ENCODE measurements at places on chromosomes 7 and 10.

GRCh38 chr7:50629238-50629901 lies 64.2 kb upstream of the DDC start:
- no peaks in the 10 kb centered on the region for H3K4me1 ChIP-seq
- H3K27me3 ChIP-seq = no peaks in the 10 kb centered on the region
- no peak for DNase-seq
- peaks cover 3% of the 10 kb centered on the region for H3K36me3 ChIP-seq
- no peak overlapping the region for H3K27ac ChIP-seq

GRCh38 chr7:69873512-69873911 lies 275.2 kb downstream of the AUTS2 start:
- no peak for DNase-seq
- no peak overlapping the region for H3K4me3 ChIP-seq
- no peak overlapping the region for H3K27ac ChIP-seq
- H3K27me3 ChIP-seq = no peaks in the 10 kb centered on the region

GRCh38 chr10:117532003-117532385 lies 10.6 kb upstream of the EMX2 start:
- H3K27ac ChIP-seq = no peak overlapping the region
- peaks cover 36% of the 10 kb centered on the region for H3K27me3 ChIP-seq
- H3K4me3 ChIP-seq = no peak overlapping the region
- no peaks in the 10 kb centered on the region for H3K36me3 ChIP-seq
- H3K4me1 ChIP-seq = no peaks in the 10 kb centered on the region

- H3K27ac ChIP-seq = no peak overlapping the region
- no peaks in the 10 kb centered on the region for H3K4me1 ChIP-seq
- DNase-seq = no peak
- H3K4me3 ChIP-seq = no peak overlapping the region
These were observed 273.9 kb upstream of the ZNF32 start for GRCh38 chr10:43922335-43923280.

GRCh38 chr10:43251419-43252165 lies 15.3 kb downstream of the RASGEF1A start:
- DNase-seq = no peak
- no peaks in the 10 kb centered on the region for H3K27me3 ChIP-seq
- H3K4me1 ChIP-seq = 0 out of 2 replicates have a peak, but pooled peaks cover 7% of the 10 kb centered on the region
- H3K4me3 ChIP-seq = no peak overlapping the region

DNA sequence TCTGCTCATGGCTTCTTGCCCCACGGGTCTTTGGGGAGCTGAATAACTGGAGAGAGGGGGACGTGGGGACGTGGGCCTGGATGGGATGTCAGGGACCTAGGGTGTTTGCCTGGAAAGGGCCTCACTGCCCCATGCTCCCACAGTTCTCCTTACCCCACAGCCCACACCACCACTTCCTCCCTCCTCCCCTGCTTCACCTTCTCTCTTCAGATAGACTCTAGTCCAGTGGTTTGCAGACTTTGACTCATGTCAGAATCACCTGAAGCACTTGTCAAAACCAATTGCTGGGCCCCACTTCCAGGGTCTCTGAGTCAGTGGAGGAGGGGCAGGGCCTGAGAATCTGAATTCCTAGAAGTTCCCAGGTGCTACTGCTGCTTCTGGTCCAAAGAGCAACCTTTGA lies 327.4 kb downstream of the RPS24 start:
- H3K27me3 ChIP-seq = peaks cover 34% of the 10 kb centered on the region
- no peaks in the 10 kb centered on the region for H3K36me3 ChIP-seq
- H3K27ac ChIP-seq = no peak overlapping the region
- no peak overlapping the region for H3K4me3 ChIP-seq
- no peak for DNase-seq

DNA sequence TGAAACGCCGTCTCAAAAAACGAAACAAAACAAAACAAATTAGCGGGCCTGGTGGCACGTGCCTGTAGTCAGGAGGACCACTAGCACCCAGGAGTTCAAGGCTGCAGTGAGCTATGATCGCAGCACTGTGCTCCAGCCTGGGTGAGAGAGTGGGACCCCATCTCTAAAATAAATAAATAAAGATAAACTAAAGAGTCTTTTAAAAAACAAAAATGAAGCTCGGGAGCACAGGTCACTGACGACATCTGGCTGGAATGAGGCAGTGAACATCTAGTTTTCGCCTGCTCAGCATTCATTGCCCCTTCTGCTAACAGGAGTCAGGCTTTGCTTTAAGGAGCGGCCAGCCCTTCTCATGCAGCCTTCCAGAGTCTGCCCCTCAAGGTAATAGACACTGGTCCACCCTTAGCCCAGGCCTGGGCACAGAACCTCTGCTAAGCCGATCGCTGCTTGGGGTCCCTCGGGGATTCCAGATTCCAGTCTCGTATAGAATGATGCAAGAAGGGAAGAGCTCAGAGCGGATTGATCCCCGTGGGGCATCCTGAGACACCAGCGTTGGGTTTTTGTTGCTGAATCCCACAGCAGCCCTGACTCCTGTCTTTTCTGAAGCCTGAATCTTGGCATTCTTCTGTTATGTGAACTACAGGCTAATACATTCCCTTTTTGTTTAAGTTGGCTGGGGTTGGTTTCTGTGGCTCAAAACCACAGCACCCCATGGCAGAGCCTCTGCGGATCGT lies 14.2 kb upstream of the FOXK1 start:
- H3K4me1 ChIP-seq = no peaks in the 10 kb centered on the region
- no peaks in the 10 kb centered on the region for H3K36me3 ChIP-seq
- no peak overlapping the region for H3K27ac ChIP-seq
- H3K27me3 ChIP-seq = peaks cover 24% of the 10 kb centered on the region
- H3K4me3 ChIP-seq = no peak overlapping the region

DNA sequence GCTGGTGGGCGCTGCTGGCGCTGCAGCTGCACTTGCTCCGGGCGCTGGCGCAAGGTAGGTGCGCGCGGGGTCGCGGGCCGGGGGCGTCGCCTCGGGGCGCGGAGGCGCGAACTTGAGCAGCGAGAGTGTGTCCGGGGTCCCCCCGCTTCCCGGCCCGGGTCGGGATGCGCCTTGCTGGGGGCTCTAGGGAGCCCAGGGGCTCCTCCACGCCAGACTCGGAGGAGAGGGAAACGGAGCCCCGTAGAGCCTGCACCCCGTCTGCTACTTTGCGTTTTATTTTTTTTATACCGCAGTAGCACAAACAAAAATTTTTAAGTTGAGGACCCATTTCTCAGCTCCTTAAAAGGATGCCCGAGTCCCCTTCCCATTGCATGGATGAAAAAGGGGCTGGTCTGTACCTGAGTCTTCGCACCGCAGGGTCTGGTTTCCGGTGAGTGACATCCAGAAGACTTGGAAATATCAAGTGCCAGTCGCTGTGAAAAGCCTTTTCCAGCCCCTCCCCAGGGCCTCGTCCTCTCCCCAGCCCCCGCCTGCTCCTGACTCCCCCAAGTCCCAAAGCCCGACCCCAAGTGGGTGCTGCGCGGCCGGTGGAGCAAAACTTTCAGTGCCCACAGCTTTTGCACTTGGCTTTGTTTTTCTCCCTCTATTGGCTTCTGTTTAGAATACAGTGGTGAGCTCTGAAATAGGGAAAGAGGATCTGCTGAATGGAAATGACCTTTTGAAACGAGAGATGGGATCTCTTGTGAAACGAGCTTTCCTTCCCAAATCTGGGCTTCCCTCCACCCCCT lies 973 bp downstream of the SDK1 start:
- no peaks in the 10 kb centered on the region for H3K27me3 ChIP-seq
- no peaks in the 10 kb centered on the region for H3K4me1 ChIP-seq

DNA sequence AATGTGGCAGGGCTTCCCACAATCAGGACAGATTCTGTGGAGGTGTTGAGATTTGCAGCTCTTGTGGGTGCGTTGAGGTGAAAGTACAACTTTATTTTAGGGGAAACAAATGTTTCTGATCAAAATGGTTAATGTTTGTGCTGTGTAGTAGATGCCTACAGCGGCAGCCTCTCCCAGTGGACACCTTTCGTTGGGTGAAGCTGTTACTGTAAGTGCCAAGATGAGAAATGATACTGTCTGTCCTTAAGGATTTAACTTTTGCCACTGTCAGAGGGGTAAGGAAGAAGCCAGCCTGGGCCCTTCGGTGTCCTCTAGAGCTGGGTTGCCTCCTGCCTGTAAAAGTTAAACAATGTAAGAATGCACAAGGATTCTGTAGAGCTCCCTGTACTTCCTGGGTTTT lies 27.9 kb downstream of the DOCK1 start:
- no peaks in the 10 kb centered on the region for H3K4me1 ChIP-seq
- no peak overlapping the region for H3K4me3 ChIP-seq

- DNase-seq = no peak
- peaks cover 69% of the 10 kb centered on the region for H3K4me1 ChIP-seq
- no peaks in the 10 kb centered on the region for H3K27me3 ChIP-seq
- no peak overlapping the region for H3K4me3 ChIP-seq
These were observed 3.7 kb upstream of the UPP1 start for GRCh38 chr7:48085433-48085791.

GRCh38 chr7:143381427-143382125 lies 431 bp downstream of the ZYX start:
- peak overlapping the region; percentile 74 for H3K4me3 ChIP-seq
- H3K27me3 ChIP-seq = no peaks in the 10 kb centered on the region
- DNase-seq = peak; percentile 80
- peak overlapping the region; percentile 42 for H3K27ac ChIP-seq
- H3K4me1 ChIP-seq = peaks cover 26% of the 10 kb centered on the region

DNA sequence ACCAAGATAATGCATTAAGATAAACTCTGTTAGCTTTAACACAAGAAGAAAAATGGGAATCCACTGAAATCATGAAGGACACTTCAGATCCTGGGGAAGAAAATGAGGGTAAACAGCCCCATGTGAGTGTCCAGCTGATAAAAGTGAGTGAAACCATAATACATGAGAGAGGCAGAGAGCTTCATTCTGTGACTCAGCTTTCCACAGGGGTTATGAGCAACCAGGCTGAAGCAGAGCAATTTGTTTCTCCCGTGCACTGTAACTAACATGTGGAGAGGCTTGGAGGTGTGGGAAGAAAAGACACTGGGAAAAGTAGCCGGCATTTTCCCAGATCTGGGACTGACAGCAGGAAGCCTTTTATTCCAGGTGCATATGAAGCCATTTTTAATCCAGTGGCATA lies 971.7 kb downstream of the ANKRD7 start:
- no peak overlapping the region for H3K27ac ChIP-seq
- no peaks in the 10 kb centered on the region for H3K4me1 ChIP-seq
- H3K36me3 ChIP-seq = no peaks in the 10 kb centered on the region
- no peak overlapping the region for H3K4me3 ChIP-seq

GRCh38 chr10:98246911-98247805 lies 20.8 kb downstream of the LOXL4 start:
- H3K27ac ChIP-seq = no peak overlapping the region
- H3K4me3 ChIP-seq = no peak overlapping the region
- H3K4me1 ChIP-seq = no peaks in the 10 kb centered on the region
- H3K27me3 ChIP-seq = no peaks in the 10 kb centered on the region
- H3K36me3 ChIP-seq = no peaks in the 10 kb centered on the region

DNA sequence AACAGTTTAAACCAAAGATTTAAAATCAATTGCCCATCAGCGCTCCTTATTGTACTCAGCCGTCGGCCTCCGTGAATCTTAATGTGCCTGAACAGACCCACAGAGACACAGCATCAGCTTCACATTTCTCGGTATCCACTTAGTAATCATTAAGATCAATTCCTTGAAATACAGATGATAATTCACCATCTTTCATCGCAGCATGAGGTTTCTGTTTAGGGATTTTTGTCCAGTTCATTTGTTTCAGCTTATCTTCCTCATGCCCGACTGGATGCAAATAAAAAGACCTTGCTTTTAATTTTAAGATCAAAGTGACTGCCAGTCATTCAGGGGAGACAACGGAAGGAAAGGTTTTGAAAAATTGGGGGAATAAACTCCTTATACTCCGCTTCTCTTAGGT lies 207.8 kb downstream of the WDR37 start:
- H3K4me1 ChIP-seq = no peaks in the 10 kb centered on the region
- H3K27me3 ChIP-seq = 0 out of 2 replicates have a peak, but pooled peaks cover 16% of the 10 kb centered on the region
- H3K27ac ChIP-seq = no peak overlapping the region
- DNase-seq = no peak

GRCh38 chr7:79506481-79506880 lies 53.0 kb upstream of the MAGI2 start:
- H3K27me3 ChIP-seq = no peaks in the 10 kb centered on the region
- DNase-seq = no peak
- no peaks in the 10 kb centered on the region for H3K4me1 ChIP-seq
- H3K4me3 ChIP-seq = no peak overlapping the region
- no peaks in the 10 kb centered on the region for H3K36me3 ChIP-seq

DNA sequence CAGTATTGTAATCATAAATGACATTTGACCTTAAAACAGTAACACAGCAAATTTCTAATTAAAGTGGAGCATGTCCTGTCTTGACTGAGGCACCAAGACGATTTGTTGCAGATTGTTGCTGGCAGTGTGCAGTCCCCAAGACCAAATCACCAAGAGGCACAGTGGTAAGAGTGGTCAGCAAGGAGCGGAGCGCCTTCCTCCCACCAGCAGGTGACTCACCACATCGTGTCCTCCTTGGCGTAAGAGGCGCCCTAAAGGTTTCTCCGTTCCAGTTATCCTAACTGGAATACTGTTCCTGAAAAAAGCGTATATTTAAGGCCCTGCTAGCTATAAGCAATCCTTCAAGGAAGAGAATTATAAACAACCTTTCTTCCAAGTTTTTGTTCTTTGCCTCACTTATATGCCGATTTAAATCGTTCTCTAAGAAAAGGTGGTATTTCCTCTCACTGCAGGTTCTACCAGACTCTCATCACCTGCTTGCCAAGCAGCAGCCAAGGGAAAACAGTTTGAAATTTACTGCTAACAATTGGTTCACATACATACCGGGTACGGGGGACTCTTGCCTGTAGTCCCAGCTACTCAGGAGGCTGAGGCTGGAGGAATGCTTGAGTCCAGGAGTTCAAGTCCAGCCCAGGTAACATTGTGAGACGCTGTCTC lies 10.7 kb upstream of the REPIN1 start:
- H3K36me3 ChIP-seq = no peaks in the 10 kb centered on the region
- no peaks in the 10 kb centered on the region for H3K27me3 ChIP-seq
- H3K4me1 ChIP-seq = peaks cover under 1% of the 10 kb centered on the region
- no peak overlapping the region for H3K27ac ChIP-seq

- no peaks in the 10 kb centered on the region for H3K27me3 ChIP-seq
- H3K27ac ChIP-seq = no peak overlapping the region
- no peak for DNase-seq
- H3K4me3 ChIP-seq = no peak overlapping the region
- no peaks in the 10 kb centered on the region for H3K4me1 ChIP-seq
These were observed 223.3 kb upstream of the FERD3L start for GRCh38 chr7:19368491-19368925.

DNA sequence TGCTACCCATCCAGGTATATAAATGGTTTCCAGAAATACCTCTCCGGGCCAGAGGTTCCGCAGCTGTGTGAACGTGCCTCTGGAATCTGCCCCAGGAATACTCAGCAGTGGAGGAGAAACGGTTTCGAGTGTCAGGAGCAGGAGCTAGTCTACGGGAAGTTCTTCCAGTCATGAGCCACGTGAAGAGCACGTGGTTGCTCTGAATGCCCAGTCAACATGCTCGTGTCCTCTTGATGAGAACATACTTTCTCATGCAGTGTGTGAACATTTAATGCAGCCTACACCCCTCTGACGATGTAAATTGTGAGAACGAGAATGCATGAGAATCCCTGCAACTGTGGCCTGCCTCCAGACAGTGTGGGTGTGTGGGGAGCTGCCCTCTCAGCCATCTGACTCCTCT lies 277.0 kb upstream of the SHH start:
- H3K4me1 ChIP-seq = peaks cover under 1% of the 10 kb centered on the region
- DNase-seq = no peak
- H3K27me3 ChIP-seq = peaks cover 66% of the 10 kb centered on the region
- no peak overlapping the region for H3K4me3 ChIP-seq

- H3K27me3 ChIP-seq = no peaks in the 10 kb centered on the region
- H3K4me1 ChIP-seq = peaks cover 31% of the 10 kb centered on the region
- peak; percentile 85 for DNase-seq
- H3K27ac ChIP-seq = peak overlapping the region; percentile 58
These were observed 240.0 kb downstream of the ARHGAP21 start for GRCh38 chr10:24483701-24484100.

All from PC-9 (cell line).